Stomach (tissue), 19 donors: ENCODE measurements at places on chromosomes 7 and 10. TPM values are rescaled to one million over a fixed set of nuclear protein-coding genes. Genes with fewer than 3 reads are reported as not detected.

The ZPBP gene
- not detected for total RNA-seq

The BAMBI gene
- not detected for total RNA-seq

The SLC26A5 gene
- total RNA-seq = 4.6 TPM

The EEPD1 gene
- 14.8 TPM for total RNA-seq

GRCh38 chr7:140003913-140004382 lies 58.8 kb downstream of the PARP12 start:
- DNase-seq = peak; percentile 68

DNA sequence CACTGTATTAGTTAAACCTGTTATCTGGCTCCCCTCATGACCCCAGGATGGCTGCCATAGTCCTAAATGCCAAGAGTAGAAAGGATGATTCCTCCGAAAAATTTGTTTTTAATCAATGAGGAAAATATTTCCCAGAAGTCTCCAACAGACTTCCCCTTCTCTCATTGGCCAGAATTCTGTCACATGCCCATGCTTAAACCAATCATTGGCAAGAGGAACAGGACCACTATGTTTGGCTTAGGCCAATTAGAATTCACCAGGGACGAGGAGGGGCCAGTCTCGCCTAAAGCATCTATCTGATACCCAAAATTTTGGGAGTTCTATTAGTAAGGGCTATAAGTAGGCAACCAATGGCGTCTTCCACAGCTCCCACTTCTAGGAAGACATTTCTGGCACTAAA lies 71.2 kb upstream of the IL6 start:
- DNase-seq = no peak

DNA sequence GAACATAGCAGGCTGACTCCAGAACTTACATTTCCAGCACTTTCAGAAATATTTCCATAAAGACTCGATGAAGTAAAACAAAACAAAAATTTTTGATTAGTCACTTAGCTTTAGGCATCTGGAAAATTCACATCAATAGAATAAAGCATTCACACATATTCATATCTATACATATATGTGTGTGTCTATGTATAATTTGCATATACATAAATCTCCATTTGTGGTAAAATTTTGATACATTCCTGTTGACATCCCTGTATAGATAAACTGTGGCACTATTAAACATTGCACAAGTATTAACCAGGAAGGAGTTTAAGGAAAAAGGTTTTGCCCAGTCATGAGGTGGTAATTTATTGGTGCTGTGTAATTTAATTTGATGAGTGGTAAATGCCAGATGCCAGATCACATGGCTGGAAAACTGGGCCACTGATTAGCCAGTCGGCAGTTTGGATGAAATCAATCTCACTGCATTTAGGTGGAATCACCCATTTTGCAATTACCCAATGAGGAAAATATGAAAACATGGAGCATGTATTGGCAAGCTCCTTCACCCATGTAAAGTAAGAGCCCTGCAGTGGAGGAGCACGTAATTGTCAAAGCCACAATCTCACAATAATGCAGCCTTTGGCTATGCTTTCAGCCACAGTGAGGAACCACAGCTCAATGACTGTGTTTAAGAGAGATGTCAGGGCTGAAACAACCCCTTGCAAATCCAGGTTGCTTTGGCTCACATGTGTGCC lies 294.6 kb downstream of the RNLS start:
- DNase-seq = no peak

GRCh38 chr10:75395932-75396630 lies 5.5 kb downstream of the ZNF503 start:
- DNase-seq = no peak
